Gastrocnemius medialis (tissue), 4 donors: ENCODE measurements at places on chromosomes 7 and 10. TPM values are rescaled to one million over a fixed set of nuclear protein-coding genes. Genes with fewer than 3 reads are reported as not detected.

DNA sequence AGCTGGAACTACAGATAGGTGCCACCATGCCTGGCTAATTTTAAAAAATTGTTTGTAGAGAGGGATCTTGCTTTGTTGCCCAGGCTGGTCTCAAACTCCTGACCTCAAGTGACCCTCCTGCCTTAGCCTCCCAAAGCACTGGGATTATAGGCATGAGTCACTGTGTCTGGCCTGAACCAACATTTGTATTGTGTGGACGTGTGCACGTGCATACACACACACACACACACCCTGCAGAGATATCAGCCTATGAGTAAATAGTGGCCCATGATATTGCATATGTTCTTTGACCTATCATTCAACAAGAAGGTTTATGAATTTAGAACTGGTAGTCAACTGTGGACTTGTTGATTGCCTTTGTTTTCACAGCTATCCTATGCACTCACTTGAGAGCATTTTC is 161.6 kb downstream of the BAMBI start:
- no peak for DNase-seq
- no peaks in the 10 kb centered on the region for H3K27me3 ChIP-seq
- no peaks in the 10 kb centered on the region for H3K36me3 ChIP-seq
- no peak overlapping the region for H3K4me3 ChIP-seq
- peaks cover 27% of the 10 kb centered on the region for H3K4me1 ChIP-seq

DNA sequence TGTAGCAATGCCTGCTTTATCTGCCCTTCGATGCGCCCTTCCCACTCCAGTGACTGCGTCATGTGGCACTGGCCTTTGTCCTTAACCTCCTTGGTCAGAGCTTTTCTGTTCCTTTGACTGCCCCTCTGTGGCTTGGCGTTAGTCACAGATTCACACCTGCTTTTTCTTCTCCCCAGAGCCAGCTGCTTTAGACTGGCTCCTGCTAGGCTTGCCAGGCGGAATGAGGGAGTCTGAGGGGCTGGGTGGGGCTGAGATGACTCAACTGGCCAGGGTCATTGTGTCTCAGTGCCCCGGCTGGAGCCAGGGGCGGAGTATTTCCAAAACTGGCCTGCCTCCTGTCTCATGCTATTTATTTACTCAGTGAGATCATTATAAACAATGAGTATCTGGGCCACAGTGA is 194.1 kb downstream of the EMX2 start:
- H3K36me3 ChIP-seq: no peaks in the 10 kb centered on the region
- no peak for DNase-seq
- H3K4me1 ChIP-seq: no peaks in the 10 kb centered on the region
- peaks cover 31% of the 10 kb centered on the region for H3K27me3 ChIP-seq
- no peak overlapping the region for H3K4me3 ChIP-seq

- H3K36me3 ChIP-seq: no peaks in the 10 kb centered on the region
- peaks cover 43% of the 10 kb centered on the region for H3K27me3 ChIP-seq
- peak overlapping the region; percentile 74 for H3K4me3 ChIP-seq
- no peak overlapping the region for H3K27ac ChIP-seq
- DNase-seq: no peak
These were observed 1.0 kb downstream of the GRM8 start for GRCh38 chr7:127251465-127252376.

DNA sequence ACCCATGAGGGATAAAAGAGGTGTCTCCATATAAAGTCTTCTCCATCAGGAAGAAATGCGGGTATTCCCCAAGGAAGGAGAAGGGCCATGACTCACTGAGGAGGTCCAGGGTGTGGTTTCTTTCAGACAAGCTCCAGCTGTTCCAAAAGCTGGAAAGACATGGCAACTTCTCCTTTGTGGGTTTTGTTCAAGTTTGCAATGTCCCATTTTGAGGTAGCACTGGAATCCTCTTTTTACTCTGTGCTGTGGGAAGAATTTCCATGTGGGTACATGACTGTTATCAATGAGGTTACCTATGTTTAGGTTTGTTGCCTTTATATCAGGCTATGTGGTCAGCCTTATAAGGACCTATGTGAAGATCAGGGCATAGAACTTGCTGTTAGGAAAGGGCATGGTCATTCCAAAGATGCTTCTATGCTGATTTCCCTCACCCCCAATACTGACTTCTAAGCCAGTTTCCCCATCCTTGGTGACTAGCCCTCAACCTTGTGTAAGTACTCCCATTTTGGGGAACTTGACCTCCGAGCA is 697.5 kb downstream of the INHBA start:
- H3K36me3 ChIP-seq: no peaks in the 10 kb centered on the region
- H3K27ac ChIP-seq: no peak overlapping the region
- H3K27me3 ChIP-seq: no peaks in the 10 kb centered on the region

DNA sequence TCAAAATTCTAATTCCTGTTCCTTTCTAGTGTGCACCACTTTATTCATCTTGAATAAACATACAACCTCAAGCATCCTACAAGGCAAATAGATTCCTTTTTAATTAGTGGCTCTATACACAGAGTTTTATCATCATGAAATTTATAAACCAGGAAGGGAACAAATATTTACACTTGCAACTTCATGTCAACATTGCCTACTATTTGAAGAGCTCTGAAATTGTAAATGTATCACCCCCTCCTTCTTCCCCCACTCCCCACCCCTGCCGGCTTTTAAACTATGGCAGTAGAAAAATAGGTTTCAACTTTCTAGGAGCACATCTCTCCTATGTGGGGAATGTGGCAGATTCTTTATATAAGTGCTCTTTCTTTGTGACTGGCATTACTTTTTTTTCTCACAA is 49.6 kb downstream of the KAT6B start:
- no peak overlapping the region for H3K27ac ChIP-seq
- no peaks in the 10 kb centered on the region for H3K36me3 ChIP-seq
- H3K4me1 ChIP-seq: peaks cover 27% of the 10 kb centered on the region

DNA sequence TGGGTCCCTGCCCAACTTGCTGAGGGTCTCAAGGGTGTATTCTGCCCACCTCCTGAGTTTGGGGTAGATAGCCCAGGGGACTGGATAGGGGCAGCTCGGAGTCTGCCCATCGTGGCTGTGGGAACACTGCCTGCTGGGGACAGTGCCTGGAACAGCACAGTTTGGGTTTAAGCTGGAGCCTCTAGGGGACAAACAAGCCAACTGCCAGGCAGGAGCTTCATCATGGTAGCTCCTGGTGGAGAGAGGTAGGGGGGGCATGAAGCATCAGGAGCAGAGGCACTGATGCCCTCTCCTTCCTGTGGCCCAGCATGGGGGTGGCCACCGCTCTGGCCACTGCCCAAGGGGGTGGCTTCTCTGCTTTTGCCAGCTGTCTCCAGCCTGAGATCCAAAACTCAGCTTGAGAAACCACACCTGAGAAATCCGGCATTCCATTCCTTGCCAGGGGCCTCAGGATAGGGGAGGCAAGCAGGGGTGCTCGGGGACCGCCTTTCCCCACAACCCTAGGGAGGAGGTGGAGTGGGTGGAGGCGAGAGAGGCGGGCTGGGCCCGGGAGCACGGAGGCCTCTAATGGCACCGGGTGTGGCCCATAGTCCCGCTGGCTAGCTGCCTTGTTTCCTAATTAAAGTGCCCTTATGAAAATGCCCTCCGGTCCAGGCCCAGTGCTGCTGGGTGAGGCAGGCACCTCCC is 47.6 kb downstream of the UNC5B start:
- DNase-seq: no peak
- peaks cover 62% of the 10 kb centered on the region for H3K4me1 ChIP-seq
- H3K4me3 ChIP-seq: no peak overlapping the region
- no peak overlapping the region for H3K27ac ChIP-seq
- no peaks in the 10 kb centered on the region for H3K27me3 ChIP-seq

GRCh38 chr7:104327938-104328295 is 486 bp upstream of the LHFPL3 start:
- peaks cover 29% of the 10 kb centered on the region for H3K27me3 ChIP-seq
- H3K4me3 ChIP-seq: no peak overlapping the region

RBM20 gene
- 18.4 TPM for total RNA-seq

ABCB1 gene
- total RNA-seq: 0.33 TPM

C10orf62 gene
- total RNA-seq: 0.55 TPM

SLC35B4 gene
- 2.1 TPM for total RNA-seq

SAMD9 gene
- total RNA-seq: 1.7 TPM
